H54 (cell line): ENCODE measurements at places on chromosomes 3 and 15.

GRCh38 chr3:71580636-71581456, 2.7 kb downstream of the FOXP1 start:
- no peak for DNase-seq

DNA sequence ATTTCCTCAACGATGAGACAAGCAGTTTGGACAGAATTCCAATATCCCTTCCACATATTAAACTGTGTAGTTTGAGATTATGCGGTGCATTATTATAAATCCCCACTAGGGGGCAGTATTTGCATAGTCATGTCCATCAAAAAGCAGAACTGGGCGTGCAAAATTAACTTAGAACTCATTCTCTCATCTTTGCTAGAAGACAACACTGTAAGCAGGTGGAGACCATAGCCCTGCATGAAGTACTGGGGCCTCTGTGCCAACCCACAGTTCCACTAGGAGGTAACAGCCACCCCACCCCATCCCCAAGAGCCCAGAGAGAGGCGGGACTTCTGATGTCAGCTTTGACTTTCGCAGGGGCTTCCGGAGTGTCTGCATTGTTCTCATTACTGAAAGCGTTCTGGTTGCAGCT, 106.6 kb upstream of the TMC3 start:
- DNase-seq, result no peak

DNA sequence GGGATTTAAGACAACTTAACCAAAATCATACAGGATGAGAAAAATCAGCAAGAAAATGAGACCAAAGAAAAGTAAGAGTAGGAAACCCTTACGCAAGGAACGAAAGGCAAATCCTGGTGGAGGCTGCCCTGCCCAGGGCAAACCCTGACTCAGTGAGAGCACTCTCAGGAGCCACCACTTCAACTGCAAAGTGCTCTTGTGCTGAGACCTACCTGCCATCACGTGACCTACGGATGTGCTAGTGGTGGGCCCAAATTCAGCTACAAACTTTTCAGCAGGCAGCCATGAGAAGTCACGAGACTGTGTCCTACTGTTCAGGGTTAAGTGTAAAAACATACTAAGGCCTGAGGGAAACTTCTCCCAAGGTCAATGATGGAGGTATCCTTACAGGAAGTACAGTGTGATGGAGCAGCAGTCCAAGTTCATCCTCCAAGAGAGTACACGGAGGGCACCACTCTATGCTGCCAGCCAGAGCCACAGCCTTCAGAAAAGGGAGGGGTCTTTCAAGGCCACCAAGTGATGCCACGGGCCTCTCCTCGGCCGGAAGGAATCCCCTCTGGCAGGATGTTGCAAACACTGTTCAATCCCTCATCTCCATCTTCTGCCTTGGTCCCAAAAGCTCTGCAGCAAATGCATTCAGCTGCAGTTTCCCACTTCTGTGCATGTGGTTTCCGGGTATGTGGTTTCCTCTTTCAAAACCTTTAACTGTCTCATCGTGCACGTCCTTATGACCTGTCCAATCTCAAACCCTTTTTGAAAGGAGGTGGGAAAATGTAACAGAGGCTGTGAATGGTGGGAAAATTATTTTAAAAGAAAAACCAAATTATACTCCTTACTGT, 9.5 kb downstream of the CHSY1 start:
- DNase-seq, result no peak

- no peak for DNase-seq
Measured at GRCh38 chr15:22891426-22892210, 53.2 kb downstream of the NIPA2 start.

DNA sequence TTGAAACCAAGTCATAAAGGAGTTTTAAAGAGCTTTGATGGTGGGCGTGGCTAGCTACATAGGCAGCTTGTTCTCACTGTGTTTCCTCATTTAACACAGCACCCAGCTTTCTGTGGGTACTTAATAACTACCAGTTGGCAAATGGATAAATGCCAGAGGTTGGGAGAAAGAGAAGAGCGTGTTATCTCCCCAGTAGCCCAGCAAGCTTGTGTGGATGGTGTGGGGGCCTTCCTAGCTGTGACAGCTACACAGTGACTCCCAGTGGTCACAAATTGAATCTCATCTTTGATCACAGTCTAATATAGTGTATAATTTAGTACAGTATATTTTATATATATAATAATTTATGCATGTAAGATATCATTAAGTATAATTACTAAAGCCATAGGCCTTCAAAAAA, 984.1 kb downstream of the EPHA3 start:
- no peak for DNase-seq

GRCh38 chr3:135382621-135383020, 582.9 kb upstream of the PPP2R3A start:
- no peak for DNase-seq

DNA sequence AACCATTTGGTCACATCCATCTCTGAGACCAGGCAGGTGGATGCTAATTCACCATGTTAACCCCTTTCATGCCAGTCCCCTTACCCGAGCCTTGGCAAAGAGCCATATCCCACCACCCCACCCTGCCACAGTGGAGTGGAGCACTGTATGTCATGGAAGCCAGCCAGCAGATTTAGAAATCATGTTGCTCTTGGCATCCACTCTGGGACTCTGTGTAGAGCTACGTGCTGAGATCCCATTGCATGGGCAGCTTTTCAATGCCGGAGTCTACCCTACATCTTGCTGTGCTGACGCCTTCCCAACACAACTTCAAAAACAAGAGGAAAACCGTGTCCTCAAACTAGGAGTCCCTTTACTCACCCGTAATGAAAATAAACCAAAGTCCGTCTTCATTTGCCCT, 131.0 kb downstream of the NTRK3 start:
- no peak for DNase-seq

DNA sequence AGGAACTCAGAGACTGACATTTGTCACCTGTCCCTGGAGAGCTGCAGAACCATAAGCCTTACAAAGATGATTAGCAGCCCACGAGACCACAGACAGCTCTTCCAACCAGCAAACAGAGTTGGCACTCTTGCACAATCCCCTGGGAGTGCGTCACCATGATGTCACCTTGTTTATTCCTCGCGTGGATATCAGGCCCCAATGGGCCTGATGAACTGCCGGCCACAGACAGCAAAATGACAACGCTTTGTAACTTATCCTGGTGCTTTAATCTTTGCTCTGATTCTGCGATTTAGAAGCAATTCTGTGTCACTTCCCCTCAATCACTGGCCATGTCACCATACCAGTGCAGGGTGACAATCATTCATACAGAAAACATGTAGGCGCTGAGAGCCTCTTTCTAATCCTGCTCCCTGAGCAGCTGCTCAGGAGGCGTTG, 89.2 kb downstream of the TAMM41 start:
- DNase-seq, result no peak

DNA sequence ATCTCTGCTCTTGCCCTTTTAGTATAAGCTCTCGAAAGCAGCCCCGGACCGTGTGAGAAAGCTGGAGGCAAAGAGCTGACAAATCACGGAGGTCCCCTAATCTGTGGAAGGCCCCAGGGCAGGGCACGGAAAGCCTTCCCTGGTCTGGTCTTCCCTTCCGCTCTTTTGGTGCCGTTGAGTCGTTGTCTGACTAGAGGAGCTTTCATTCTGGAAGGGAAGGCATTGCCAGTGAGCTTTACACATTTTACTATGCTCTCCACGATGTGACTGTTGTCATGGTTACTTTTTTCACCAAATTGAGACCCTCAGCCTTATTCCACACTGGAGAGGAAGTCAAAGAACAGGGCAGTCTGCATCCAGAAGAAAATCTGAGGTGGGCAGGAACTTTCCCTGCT, 71.7 kb downstream of the CYP19A1 start:
- DNase-seq, result no peak

DNA sequence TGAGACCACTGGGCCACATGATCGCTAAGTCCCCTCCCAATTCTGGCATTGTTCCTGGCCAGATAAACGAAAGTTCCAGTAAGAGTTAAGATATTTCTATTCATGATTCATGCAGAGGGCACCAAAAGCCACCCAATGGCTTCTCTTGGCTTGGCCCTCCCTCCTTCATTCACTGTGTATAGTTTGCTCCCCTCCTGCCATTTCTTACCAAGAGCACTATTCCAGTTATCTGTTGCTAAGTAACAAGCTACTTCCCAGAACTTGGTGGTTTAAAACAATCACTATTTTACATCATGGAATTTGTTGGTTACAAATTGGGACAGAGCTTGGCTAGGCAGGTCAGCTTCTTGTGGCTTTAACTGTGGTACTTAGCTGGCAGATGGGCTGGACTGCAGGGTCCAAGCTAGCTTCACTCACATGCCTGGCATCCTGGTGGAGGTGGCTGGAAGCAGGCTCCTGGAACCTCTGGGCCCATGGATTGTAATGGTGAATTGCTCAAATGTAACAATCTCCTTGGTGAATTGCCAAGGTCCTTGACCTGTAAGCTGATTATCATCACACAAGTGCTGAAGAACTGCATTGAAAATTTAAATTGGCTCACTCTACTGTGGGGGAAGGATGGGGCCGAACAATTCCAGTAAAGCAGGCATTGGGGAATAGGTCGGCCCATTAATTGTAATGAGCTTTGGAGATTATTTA, 16.6 kb downstream of the EAF1 start:
- DNase-seq, result no peak

DNA sequence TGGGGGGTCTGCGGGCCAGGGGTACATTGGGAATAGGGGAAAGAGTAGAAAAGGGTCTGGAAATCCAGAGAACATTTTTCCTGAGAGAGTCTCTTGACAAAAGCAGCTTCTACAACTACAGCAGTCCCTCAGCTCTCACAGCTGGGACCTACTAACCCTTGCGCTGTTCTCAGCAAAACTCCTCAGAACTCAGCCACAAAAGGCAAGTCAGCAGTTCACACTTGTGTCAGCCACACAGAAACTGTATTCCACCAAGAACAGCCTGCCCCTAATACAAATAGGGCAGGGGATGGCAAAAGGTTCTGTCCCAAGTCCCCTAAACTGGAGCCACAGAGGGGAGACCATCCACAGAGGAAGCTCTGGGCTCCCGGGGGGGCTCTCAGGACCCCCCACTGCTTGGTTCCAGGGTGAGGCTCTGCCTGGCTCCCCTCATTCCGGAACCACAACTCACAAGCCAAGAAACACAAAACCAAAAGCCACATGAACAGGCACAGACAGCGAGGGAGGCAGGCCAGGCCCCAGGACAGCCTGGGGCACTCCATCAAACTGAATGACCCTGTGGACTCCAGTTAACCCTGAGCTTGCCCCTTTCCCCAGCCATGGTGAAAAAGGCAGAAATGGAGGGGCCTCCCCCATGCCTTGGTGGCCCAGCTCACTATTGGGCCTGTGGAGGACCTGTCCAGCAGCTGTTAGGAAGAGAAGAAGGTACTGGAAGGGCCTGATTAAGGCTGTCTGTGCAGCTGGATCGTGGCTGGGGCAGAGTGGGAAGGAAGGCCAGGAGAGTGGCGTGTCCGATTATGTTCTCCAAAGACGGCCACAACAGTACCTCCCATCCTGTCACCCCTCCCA, 162.0 kb downstream of the CHSY1 start:
- DNase-seq, result no peak
